ENCODE measurements at places on chromosomes 13 and 19.
A peak's percentile ranks its signal among the peaks of the same experiment; 100 is the strongest.

DNA sequence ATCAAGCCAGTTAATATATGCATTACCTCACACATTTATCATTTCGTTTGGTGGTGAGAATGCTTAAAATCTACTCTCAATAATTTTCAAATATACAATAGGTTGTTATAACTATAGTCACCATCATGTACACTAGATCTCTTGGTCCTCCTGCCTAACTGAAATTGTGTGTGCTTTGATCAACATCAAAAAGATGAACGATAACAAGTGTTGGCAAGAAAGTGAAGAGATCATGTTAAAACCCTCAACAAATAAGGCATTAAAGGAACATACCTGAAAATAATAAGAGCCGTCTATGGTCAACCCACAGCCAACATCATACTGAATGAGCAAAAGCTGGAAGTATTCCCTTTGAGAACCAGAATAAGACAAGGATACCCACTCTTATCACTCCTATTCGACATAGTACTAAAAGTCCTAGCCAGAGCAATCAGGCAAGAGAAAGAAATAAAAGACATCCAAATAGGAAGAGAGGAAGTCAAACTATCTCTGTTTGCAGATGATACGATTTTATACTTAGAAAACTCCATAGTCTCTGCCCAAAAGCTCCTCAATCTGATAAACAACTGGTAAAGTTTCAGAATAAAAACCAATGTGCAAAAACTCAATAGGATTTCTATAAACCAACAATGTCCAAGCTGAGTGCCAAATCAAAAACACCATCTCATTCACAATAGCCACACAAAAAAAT, 27.9 kb upstream of the OR10H1 start:
- DNase-seq, result no peak

GRCh38 chr13:72180253-72180952, 313.4 kb upstream of the DACH1 start:
- no peak for DNase-seq

GRCh38 chr19:4064496-4065260, 2.0 kb downstream of the ZBTB7A start:
- DNase-seq, result no peak

DNA sequence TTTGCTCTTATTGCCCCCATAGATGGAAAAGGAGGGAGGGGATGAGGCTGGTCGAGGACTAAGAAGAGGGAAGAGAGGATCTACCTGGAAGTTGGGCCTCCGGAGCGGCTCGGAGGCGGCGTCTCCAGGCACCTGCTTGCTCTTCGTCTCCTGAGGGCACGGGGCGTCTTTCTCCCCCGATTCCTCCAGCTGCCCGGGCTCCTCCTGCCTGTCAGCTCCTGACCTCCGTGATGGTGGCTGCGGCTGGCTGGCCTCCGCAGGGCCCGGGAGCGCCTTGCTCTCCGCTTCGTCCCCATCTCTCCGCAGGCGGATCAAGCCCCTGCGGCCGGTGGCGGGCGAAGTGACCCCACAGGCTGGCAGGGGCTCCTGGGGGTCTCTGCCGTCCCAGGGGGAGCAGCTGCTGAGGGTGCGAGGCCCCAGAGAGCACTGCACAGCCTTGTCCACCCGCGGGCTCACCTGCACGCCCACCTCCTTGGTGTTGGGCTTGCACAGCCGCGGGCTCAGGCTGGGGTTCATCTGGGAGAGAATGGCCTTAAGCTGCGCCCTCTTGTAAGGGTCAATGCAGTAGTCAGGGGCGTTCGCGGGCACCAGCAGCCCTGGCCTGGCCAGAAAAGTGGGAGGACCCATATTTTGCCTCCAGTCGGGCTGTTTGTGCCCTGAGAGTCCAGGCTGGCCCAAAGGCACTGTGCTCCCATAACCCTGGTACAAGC, 3.8 kb downstream of the ZAR1L start:
- DNase-seq, result no peak

DNA sequence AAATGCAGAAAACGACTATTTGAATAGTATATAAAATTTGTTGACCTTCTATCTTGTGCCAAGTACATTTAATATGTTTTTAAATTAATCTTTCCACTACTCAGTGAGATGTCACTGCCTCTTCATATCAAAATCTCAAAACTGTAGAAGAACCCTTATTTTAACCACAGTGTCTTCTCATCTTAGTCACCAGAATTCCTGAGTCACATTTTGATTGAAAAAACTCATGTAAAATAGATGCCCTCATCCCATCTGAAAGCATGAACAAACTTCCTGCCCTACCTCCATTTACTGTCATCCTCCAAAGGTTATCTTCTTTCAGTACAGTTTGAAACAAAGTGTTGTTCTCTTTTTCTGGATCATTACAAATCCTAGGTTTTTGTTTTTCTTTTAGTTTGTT, 1215.4 kb downstream of the PCDH9 start:
- no peak for DNase-seq

GRCh38 chr13:102846261-102847015, 606 bp downstream of the ERCC5 start:
- DNase-seq, result no peak

DNA sequence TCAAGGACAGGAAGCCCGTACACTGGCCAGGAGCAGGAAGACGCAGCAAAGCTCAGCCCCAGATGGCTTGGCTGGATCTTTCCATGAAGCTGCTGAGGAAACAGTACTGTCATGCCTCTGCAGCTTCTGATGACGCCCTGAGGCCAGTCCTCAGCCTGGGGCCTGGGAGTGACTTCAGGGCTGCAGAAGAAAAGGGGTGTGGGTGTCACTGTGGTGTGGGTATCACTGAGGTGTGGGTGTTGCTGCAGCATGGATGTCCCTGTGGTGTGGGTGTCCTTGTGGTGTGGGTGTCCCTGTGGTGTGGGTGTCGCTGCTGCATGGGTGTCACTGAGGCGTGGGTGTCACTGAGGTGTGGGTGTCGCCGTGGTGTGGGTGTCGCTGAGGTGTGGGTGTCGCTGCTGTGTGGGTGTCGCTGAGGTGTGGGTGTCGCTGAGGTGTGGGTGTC, 12.0 kb upstream of the GAS6 start:
- no peak for DNase-seq

GRCh38 chr13:44969551-44970484, 19.5 kb downstream of the NUFIP1 start:
- DNase-seq, result peak; percentile 11

DNA sequence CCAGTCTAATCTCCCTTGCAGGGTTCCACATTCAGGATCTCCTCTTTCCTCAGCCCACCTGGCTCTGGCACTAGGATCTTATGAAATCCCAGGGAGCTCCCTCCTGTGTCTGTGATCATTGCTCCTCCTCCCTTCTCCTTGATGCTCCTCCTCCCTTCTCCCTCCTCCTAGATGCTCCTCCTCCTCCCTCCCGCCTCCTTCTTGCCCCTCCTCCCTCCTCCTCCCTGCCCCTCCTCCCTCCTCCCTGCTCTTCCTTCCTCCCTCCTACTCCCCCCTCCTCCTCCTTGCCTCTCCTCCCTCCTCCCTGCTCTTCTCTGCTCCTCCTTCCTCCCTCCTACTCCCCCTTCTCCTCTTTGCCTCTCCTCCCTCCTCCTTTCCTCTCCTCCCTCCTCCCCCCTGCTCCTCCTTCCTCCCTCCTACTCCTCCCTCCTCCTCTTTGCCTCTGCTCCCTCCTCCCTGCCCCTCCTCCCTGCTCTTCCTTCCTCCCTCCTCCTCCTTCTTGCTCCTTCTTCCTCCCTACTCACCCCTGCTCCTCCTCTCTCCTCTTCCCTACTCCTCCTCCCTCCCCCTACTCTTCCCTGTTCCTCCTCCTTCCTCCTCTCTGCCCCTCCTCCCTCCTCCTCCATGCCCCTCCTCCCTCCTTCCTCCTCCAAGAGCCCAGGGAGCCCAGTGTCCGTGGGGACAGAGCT, 14.9 kb upstream of the ZBTB7A start:
- no peak for DNase-seq

GRCh38 chr13:46753917-46754316, 43.0 kb downstream of the ESD start:
- no peak for DNase-seq

GRCh38 chr19:1183543-1184172, 9.6 kb upstream of the SBNO2 start:
- no peak for DNase-seq

- DNase-seq, result no peak
Measured at GRCh38 chr19:13841962-13842290, 35.0 kb upstream of the NANOS3 start.

DNA sequence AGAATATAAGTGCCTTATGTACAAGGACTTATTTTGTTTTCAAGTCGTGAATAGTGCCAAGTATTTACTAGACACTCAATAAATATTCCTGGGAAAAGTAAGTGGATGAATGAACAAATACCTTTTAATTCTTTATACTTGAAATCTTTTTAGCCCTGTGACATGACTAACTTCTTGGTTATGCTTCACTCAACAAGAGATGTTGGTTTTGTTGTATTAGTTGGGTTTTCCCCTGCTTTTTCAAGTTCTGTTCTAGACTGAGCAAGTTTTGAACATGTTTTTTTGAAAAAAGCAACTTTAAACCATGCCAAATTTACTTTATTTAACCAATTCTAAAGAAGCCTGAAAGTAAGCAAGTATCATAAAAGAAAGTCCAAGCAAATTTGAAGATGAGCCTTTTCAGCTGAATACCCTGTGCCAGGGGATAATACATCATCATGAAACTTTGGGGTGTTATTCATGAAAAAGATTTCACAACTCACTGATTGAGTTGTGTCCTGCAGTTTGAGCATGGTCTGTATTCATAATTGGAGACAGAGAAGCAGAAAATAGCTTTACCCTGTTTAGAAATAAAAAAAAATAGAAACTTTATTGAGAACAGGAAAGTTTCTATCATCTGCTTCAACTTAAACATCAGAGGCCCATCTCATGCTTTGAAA, 11.1 kb downstream of the LMO7 start:
- no peak for DNase-seq

DNA sequence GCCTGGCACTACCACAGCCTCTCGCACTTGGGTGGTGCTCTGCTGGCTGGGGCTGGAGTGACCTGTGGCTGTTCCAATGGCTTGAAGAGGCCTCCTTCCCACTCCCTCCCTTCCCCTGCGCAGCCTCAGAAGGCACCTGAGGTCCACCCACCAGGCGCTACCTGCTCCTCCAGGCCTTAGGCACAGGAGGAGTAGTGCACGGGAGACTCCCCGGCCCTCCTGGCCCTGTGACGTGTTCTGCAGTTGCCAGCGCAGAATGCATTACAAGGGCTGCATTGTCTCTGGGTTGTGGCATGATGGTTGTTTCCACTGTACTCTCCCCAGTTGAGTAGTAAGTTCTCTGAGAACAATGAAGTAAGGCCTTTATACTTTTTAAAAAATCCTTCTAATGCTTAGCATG, 128.6 kb downstream of the TEX29 start:
- no peak for DNase-seq

DNA sequence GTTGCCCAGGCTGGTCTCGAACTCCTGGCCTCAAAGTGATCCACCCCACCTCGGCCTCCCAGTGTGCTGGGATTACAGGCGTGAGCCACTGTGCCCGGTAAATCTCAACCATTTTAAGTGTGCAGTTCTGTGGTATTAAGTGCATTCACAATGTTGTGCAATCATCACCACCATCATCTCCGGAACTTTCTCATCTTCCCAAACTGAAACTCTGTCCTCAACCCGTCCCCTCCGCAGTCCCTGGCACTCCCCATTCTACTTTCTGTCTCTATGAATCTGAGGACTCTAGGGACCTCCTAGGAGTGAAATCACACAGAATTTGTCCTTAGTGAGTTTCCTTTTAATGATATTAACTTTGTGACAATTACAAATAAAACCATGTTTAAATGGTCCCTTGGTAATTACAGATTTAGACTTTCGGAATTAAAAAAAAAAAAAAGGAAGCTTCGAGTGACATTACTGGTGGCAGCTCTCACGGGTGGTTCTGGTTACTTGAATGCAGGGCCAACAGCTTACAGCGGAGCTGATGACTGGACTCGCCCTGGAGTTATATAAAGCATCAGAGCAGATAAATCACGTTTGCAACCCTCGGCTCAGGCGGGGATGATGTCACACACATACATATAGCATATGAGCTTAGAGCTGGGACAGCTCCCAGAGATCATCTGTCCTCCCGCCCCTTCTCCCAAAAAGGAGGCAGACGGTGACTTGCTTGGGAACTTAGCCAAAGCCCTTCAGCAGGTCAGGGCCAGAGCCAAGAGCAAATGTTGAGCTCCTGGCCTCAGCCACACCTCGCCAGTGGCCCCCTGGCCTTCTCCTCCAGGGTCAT, 89.8 kb downstream of the ZNF557 start:
- peak; percentile 89 for DNase-seq

DNA sequence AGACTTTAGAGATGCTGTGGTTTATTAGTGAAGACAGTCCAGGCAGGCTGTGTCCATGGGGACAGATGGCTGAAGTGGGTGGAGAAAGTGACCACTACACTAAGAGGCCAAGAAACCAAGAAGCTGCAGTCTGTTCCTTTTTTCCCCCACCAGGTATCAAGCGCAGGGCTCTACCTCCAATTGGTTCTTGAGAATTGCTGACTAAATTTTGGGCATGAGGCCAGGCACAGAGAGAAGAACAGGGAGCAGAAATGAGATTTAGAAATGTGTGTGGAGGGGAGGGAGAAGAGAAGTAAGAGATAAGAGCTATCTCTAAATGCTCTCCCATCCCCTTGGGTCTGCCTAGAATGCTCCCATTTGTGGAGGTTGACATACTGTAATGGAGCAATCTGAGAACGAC, 12.3 kb upstream of the CYSLTR2 start:
- DNase-seq, result no peak

DNA sequence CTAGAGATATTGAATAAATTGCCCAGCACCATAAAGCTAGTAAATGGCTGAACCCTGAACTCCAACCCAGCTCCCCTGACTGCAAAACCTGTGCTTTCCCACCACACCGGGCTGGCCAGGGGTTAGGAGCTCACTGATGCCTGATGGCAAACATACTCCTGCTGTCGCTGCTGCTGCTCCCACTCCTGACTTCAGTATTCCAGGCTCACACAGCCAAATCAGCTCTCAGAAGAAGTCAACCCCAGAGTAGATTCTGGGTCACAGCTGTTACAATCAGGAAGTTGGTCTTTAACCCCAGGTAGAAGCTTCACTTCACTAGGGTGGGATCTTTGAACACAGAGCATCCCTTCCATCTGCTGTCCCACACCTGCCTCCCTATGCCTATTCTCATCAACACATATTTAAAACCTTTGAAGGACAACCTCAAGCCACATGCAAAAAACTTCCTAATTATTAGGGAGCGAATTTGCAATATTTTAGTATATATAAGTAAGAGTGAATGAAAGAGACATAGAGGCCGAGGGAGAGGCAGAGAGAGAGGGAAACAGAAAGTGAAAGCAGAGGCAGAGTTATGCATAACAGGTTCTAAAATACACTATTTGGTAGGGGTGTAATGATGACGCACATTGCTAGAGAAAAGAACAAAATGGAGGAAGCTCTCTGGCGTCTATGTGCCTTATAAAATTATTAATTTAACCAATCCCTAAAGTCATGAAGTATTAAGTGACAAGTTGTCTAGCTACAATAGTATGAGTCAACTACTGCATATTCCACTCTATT, 99.4 kb upstream of the SERP2 start:
- DNase-seq, result no peak

GRCh38 chr13:72639377-72639776, 88.1 kb downstream of the MZT1 start:
- no peak for DNase-seq

GRCh38 chr13:29908416-29909080, 58.1 kb upstream of the UBL3 start:
- DNase-seq, result peak; percentile 64
